Mucosa of descending colon (tissue), 3 donors: ENCODE measurements at places on chromosomes 16 and 17. TPM values are rescaled to one million over a fixed set of nuclear protein-coding genes. Genes with fewer than 3 reads are reported as not detected.

- DNase-seq, result no peak
These were observed 8.0 kb downstream of the PDF start for GRCh38 chr16:69322343-69322742.

DNAH9 gene
- total RNA-seq, result 0.79 TPM

MSLN gene
- total RNA-seq, result 3.4 TPM

DNA sequence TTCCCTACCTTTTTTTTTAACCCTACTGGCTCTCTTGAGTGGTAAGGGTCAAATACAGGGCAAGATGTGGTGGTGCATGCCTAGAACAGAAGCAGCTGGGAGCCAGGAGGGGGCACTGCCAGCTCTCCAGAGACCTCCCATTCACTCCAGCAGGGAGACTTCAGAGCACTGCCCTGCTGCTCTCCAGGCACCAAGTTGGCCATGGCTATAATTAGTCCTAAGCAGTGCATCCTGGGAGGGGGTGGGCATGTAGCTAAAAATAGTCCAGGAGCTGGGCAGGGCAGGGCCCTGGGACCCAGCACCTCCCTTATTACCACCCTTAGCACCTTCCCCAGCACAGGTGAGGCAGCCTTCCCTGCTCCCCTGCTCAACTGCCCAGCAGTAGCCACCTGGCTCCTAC lies 3.5 kb downstream of the CORO6 start:
- no peak for DNase-seq

DNA sequence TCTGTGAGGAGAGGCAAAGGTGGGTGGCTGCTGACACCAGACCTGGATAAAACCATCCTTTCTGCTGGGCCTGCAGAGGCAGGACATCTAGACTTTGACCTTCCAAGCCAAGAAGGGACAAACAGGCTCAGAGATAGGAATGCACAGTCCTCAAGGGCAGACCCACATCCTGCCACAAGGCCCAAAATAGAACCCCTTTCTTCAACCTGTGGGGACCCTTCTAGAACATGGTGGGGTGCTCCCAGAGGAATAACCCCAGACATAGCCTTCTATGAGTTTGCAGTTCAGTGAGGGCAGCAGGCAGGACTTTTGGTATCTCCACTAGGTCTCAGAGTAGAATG lies 3.8 kb upstream of the CBFB start:
- no peak for DNase-seq

EEF2KMT gene
- total RNA-seq, result 7.0 TPM

DNA sequence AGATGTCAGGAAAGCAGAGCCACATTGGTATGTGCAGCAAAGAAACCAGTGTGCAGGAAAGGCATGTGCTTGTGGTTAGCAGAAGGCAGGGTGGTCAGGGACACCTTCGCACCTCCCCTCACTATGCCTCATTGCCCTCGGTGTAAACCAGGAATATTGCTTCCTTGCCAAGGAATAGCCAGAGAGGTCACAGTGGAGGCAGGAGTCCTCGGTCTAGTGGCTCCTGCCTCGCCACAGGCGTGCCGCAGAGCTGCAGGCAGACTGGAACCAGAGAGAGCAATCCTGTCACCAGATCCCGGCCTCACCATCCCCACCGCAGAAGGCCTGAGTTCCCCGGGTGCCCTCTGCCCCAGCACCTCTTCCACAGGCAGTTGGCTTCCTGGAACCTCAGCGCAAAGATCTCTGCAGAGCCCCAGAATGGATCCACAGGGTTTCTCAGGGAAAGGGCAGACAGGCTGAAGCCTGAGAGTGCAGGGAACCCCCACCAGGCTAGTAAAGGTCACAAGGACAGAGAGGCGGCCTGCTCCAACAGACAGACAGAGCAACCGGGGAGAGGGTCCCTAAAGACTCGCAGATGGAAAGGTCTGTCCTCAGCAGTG lies 21.6 kb downstream of the CCDC182 start:
- DNase-seq, result no peak

GRCh38 chr16:69858191-69859104 lies 92.7 kb upstream of the CLEC18A start:
- DNase-seq, result no peak

DNA sequence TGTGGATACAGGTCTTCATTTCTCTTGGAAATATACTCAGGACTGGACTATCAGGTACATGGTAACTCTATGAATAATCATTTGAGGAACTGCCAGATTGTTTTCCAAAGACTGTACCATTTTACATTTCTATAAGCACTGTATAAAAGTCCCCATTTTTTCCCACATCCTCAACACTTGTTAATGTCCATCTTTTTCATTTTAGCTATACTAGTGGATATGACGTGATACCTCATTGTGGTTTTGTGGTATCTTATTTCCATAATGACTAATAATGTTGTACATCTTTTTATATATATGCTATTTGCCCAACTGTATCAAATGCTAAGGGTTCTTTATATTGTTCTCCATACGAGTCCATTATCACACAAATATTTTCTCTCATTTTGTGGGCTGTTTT lies 22.9 kb downstream of the NUP88 start:
- DNase-seq, result no peak

TP53TG3C gene
- not detected for total RNA-seq

- DNase-seq, result peak; percentile 88
These were observed 45.6 kb upstream of the HOXB9 start for GRCh38 chr17:48671697-48672171.

IGFALS gene
- total RNA-seq, result 1.9 TPM

- DNase-seq, result no peak
These were observed 17.8 kb upstream of the MPHOSPH6 start for GRCh38 chr16:82187829-82188228.

- DNase-seq, result no peak
These were observed 7.3 kb downstream of the CASKIN2 start for GRCh38 chr17:75507733-75508719.

GRCh38 chr16:86065711-86066110 lies 166.7 kb downstream of the IRF8 start:
- no peak for DNase-seq

GPR142 gene
- total RNA-seq, result not detected

GRCh38 chr16:67936880-67937605 lies 393 bp upstream of the PSMB10 start:
- no peak for DNase-seq

TEX19 gene
- total RNA-seq, result not detected

DNA sequence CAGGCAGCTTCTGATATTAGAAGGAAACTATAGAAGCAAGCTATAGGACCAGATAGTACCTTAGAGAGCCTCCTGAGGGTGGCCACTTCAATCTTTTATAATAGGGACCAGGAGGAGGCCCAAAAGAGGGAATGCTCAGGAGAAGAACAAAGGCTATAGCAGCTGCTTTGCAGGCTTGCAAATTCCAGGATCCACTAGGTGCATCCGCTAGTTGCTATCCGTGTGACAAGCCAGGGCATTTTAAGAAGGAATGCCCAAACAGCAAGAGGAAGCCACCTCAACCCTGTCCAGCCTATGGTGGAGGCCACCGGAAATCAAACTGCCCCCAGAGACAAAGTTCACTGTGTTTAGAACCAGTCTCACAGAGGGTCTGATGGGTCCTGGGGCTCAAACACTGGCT lies 192.6 kb upstream of the KIF2B start:
- DNase-seq, result no peak

DNA sequence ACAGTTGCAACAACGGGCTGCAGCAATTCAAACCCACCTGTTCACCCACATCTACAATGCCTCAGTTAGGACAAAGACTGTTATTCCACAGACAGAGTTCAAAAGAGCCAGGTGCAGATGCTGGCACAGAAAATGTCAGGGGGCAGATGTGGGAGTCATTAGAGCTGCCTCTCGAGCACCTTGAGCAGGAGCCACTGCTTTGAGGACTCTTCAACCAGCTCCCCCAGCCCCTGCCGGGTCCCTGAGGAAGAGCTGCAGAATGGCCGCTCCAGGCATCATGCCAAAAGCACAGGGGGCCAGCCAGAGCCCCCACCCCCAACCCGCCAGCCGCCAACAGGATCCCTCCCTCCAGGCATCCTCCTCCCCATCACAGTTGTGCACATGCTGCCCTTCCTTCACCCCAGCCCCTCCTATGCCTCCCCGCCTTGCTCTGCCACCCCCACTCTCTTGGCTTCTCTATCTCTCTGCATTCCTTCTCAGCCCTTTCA lies 20.8 kb downstream of the C17orf67 start:
- no peak for DNase-seq

DNA sequence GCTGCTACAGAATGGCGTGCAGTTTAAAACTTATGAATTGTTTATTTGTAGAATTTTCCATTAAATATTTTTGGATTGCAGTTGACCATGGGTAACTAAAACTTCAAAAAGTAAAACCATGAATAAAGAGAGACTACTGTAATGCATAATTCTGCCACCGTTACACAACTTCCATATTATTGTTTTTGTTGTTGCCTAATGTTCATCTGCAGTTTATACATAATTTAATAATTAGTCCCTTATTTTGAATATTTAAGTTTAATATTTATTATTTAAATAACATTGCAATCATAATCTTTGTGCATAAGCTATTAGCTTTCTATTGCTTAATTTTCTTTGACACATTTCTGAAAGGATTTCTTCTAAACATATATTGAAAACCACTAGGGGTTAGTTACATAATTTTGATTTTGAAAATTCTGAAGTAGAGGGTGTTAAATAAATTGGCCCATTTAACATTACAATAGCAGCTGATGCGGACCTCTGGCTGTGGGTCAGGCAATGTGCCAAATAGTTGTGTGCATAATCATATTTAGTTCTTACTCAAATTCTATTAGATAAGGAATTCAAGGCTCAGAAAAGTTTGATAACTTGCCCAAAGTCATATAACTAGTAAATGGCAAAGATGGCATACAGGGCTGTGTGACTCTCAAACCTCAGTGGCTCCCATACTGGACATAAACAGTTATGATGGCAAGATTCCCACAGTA lies 31.1 kb downstream of the PPM1E start:
- DNase-seq, result no peak

PHOSPHO1 gene
- total RNA-seq, result 0.25 TPM

GRCh38 chr17:8153957-8154607 lies 1.9 kb upstream of the PER1 start:
- peak; percentile 100 for DNase-seq

- no peak for DNase-seq
These were observed 2.1 kb downstream of the FMNL1 start for GRCh38 chr17:45223539-45224528.

MVP gene
- total RNA-seq, result 552 TPM

GPRC5B gene
- 14.6 TPM for total RNA-seq

DNA sequence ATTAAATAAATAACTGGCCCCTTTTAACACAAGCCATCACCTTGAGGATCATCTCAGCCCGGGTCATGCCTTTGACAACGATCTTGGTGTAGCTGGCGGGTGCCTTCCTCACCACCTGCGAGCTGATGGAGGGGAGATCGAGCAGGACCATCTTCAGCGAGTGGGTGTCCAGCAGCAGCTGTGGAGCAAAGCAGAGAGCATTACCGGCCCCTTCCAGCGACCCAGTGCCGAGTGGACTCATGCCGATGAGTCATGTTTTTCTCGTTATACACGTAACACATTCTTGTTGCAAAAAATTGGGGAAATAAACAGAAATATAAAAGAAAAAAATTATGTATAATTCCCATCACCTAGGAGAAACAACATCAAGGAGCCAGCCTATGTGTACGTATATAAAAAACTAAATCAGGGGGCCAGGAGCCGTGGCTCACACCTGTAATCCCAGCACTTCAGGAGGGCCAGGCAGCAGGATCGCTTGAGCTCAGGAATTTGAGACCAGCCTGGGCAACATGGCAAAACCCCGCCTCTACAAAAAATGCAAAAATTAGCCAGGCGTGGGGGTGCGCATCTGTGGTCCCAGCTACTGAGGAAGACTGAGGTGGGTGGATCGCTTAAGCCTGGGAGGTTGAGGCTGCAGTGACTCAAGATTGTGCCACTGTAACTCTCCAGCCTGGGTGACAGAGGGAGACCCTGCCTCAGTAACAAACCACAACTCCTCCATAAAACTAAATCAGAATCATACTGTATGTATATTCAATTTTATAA lies 169.1 kb upstream of the RPH3AL start:
- DNase-seq, result no peak

GRCh38 chr17:79000396-79001189 lies 9.0 kb downstream of the CANT1 start:
- peak; percentile 12 for DNase-seq

DNA sequence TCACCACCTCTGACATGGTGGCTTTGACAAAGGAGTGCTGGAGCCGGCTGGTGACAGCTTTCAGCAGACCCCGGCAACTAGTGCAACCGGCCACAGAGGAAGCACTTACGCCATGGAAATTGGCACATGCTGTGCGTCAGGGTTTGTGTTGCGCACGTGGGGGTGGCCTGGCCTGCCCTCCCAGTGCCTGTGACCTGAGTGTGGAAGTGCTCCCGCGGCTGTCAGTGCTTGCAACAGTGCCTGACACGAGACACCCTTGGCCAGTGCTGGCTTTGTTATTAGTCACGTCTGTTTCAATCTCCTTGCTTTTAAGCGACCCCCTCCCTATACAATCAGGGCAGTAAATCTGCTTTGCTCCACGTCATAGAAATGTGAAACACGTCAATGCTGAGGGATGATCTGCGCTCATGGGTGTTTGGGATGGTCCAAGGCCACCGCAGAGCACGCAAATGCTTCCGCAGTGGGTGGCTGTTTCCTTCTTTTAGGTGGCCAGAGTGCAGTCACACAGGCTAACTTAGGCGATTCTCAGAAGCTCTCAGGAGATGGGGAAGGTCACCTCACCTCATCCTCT lies 64.3 kb downstream of the PGS1 start:
- peak; percentile 31 for DNase-seq

DNA sequence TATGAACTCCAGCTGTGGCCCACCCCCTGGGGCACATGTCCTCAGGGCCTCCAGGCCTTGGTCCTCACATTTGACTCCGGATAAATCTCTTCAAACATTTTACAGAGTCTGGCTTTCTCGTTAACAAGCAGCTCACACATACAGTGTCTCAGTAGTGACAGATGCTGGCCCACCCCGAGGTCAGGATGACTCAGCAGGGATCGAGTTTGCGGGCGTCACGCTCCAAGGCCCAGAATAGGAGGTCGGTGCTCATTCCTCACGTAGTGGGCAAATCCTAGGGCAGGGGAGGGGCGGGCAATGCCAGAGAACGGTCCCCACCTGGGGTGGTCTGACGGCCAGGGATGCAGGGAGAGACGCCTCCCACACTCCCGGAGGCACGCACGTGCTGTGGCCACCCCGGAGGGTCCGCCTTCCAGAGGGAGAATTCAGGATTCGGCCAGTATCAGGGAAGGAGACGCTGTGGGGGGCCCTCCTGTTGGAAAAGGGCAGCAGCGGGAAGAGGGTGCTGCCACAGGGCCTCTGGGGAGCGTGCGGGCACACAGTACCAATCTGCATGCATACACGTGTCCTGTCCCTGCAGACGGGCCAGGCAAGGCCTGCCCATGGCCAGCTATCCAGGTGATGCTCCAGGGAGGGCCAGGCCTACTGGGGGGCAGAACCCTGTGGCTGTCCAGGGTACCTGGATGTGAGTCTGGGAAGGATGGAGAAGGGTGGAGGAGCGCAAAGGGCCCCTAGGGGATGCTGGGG lies 8.6 kb downstream of the SLC7A5 start:
- no peak for DNase-seq

- DNase-seq, result no peak
These were observed 1.1 kb upstream of the EMP2 start for GRCh38 chr16:10581507-10581906.

GRCh38 chr16:57966204-57966771 lies 4.6 kb downstream of the CNGB1 start:
- peak; percentile 10 for DNase-seq
